ENCODE measurements at places on chromosomes 2 and 18. TPM values are rescaled to one million over a fixed set of nuclear protein-coding genes. Genes with fewer than 3 reads are reported as not detected.

The MXD1 gene
- total RNA-seq = 3.3 TPM

The EGR4 gene
- not detected for total RNA-seq

The TRIM43 gene
- not detected for total RNA-seq

The SLC4A3 gene
- total RNA-seq = 2.9 TPM

The LCT gene
- total RNA-seq = not detected

The ZNF516 gene
- total RNA-seq = 23.1 TPM

The SPHKAP gene
- not detected for total RNA-seq

The PRKD3 gene
- 67.1 TPM for total RNA-seq

The LYPD6B gene
- total RNA-seq = not detected

The GAL3ST2 gene
- not detected for total RNA-seq

The TMEM150A gene
- 9.6 TPM for total RNA-seq

The LYG2 gene
- total RNA-seq = not detected

The CDK15 gene
- 4.7 TPM for total RNA-seq

The ABCB11 gene
- total RNA-seq = not detected

The PLEKHH2 gene
- 4.3 TPM for total RNA-seq

The POTEF gene
- not detected for total RNA-seq

The FOXD4L1 gene
- not detected for total RNA-seq

The IL1F10 gene
- not detected for total RNA-seq

The HS1BP3 gene
- 40.1 TPM for total RNA-seq

The IKZF2 gene
- 5.5 TPM for total RNA-seq

The UGT1A5 gene
- not detected for total RNA-seq

The FOXI3 gene
- not detected for total RNA-seq

The FIGN gene
- total RNA-seq = 1.1 TPM

The SLC16A14 gene
- total RNA-seq = under 0.01 TPM

The PECR gene
- 16.5 TPM for total RNA-seq

The EFR3B gene
- total RNA-seq = 0.37 TPM

The RND3 gene
- 147 TPM for total RNA-seq

Data from subcutaneous preadipocyte (primary cell).